Stimulated activated CD8-positive, alpha-beta memory T cell treated with anti-CD3 and anti-CD28 coated beads, Interleukin-7, amount 100 ng/mL, for 1 hour (primary cell): ENCODE measurements at places on chromosomes 2 and 18.

DNA sequence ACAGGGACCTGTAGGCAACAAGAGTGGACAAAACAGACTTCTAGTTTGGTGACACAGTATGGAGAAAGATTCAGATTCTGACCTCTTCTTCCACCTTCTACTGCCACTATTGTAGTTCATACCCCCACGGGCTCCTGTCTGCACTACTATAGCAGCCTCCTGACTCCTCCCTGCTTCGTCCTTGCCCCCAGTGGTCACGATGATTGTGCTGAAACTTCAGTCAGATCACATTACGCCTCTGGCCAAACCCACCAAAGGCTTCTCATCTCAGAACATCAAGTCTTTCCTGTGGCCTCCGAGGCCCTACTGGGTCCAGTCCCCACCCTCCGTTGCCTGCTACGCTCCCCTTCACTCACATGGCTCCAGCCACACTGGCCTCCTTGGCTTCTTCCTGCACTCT lies 147.6 kb downstream of the CYP26B1 start:
- no peak for DNase-seq

DNA sequence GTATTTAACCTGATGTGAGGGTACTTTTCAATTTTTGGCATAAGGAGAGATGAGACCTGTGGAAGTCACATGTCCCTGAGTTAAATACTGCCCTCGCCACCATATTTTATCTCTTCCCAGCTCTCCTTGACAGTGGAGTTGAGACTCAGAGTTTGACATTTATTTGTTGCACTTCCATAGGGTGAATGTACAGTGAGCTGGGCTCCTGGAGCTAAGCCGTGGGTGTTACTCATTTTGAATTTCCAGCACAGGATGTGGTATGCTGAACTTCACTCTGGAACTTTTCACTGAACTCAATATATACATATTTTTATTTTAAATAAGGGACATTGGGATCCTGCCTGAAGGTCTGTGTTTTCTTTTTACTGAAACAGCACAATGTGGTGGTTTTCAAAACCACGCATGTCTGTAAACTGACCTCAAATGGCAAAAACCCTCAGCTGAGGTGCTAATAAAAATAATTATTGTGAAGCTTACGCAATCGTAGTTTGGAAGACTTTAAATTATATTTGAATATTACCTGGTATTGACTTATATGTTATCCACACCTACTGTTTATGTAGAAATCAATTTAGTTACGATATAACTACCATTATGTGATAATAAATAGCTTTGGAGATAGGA lies 12.1 kb downstream of the RNF144A start:
- no peak for DNase-seq

- DNase-seq = no peak
Observed at GRCh38 chr18:49547701-49548100, 14.2 kb upstream of the LIPG start.

DNA sequence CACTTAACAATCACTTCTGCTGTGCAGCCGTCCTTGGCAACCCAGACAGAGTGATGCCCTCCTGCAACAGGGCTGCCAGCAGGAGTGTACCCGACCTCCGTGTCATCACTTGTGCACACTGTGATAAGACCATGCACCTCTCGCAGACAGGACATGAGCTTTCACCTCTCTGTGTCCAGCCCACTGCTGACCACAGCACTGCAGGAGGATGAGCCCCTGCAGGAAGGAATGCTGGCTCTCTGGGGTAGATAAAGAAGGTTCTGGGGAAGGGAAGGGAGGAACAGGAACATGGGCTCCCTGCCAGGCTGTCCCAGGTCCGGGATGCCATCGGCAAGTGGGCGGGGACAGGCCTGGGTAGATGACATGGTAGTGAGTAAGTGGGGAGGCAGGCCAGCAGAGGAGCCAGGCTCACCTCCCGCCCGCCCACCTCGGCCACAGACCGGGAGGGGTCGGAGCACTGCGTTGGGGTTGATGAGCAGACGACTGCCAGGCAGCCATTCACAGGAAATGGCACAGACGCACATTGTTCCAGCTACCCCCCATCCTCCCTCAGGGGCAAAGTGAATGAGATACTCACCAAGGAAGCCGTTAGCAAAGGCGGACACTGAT lies 18.6 kb upstream of the COL6A3 start:
- peak; percentile 70 for DNase-seq

DNA sequence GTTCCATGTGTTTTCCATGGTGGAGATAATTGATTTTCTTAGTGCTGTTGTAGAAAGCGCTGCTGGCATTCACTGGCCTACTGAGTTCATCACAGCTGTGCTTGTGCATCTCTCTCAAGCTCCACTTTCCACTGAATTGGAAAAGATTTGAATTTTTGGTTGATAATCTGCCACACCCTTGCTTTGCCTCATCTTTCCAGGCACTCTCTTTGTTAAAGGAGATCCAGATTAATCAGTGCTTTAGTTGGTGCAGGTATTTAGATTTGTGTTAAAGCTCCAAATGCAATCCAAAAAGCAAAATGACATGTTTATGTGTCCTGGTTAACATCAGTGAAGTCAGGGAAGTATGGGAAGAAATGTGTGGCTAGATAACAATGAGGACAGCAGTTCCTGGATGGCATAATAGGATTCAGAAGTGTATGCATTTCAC lies 2.7 kb upstream of the COL3A1 start:
- DNase-seq = no peak

- DNase-seq = no peak
Observed at GRCh38 chr2:241943209-241943850, 73.8 kb downstream of the RTP5 start.

DNA sequence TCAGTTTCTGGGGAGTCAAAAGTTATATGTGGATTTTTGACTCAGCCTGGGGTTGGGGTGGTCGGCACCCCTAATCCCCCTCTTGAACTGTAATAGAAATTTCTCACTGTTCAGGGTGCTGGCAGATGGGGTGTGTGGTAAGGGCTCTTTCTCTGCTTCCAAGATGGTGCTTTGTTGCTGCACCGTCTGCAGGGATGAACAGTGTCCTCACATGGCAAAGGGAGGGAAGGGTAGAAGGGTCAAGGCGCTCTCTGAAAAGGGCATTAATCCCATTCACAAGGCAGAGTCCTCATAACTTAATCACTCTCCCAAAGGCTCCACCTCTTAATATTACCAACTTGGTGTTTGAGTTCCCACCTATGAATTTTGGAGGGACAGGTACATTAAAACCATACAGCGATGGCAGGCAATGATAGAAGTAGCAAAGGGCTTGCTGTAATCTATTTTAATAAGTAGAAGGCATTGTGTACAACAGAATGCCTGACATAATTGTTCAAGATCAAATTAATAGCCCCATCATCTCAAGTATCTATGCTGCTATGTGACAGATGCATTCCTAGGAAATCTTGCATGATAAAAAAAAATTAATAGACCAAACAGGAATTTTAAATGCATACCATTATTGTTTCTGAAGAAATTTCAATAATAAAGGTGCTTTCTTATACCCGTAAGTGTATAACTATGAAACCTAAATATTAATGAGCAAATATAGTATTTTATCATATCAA lies 28.1 kb downstream of the MMADHC start:
- DNase-seq = no peak

GRCh38 chr2:88345842-88346241 lies 106.7 kb downstream of the FOXI3 start:
- DNase-seq = no peak

DNA sequence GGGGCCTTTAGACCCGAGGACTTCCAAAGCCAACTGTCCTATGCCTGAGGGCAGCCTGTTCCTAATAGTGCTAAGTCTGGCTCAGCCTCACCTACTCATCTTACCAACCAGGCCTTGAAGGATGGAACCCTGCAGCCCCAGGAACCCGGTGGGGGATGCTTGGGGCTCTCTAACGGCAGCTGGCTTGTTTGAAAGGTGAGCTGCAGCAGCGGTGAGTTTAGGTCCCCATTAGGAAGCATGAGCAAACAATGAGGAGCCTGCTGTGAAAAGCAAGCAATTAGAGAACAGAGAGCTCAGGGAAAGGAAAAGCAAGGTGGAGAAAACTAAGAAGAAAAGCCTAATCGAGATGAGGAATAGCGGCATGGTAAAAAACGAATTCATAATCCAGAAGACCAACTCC lies 39.9 kb downstream of the SP110 start:
- no peak for DNase-seq

GRCh38 chr2:165927353-165927752 lies 26.2 kb downstream of the TTC21B start:
- DNase-seq = no peak

GRCh38 chr2:23536326-23536725 lies 151.3 kb downstream of the KLHL29 start:
- DNase-seq = no peak

GRCh38 chr2:230227216-230227615 lies 1.7 kb downstream of the SP140 start:
- no peak for DNase-seq

DNA sequence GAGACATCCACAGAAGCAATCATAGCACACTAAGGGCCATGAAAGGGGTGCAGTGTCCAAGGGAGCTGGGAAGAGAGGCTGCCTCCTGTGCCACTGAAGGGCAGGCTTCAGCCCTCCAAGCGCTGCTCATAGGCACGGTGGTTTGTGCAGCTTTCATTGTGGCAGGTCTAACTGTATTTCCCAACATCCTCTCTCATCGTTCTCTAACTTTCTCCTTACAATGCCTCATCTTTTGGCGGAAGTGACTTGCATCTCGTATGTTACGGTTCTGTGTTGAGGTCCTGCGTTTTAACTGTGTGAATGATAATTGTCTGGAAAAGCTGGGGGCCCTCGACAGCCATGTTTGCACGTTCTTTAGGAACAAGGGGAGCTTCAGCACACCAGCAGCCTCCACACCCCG lies 213.9 kb downstream of the GBX2 start:
- DNase-seq = no peak

DNA sequence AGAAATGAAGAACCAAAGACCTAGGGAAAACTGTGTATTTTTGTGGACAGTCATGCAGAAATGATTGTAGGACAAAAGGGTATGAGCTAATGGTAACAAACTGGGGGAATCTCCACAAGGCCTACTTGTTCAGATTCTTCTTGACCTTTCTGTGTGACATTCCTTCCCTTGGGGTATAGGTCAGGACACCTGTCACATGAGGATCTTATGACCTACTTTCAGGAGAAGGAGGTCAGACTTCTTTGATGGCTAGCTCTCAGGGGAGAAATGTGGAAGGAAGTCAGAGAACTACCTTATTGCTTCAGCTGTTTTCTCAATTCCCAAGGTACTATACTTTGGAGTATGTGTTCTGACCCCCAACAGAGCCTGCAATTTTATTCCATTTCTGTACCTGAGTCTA lies 40.7 kb upstream of the TANK start:
- no peak for DNase-seq

DNA sequence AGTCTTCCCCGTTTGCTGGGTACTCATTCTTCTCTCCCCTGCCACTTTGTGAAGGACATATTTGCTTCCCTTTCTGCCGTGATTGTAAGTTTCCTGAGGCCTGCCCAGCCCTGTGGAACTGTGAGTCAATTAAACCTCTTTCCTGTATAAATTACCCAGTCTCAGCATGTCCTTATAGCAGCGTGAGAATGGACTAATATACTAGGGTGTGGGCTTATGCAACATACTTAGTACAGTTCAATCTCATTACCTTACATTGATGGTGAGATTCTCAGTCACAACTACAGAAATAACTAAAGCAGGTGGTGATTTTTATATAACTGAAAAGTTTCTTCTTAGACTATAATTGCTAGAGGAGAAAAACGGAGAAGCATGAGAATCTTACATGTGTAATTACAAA lies 237.9 kb upstream of the MMADHC start:
- DNase-seq = no peak

DNA sequence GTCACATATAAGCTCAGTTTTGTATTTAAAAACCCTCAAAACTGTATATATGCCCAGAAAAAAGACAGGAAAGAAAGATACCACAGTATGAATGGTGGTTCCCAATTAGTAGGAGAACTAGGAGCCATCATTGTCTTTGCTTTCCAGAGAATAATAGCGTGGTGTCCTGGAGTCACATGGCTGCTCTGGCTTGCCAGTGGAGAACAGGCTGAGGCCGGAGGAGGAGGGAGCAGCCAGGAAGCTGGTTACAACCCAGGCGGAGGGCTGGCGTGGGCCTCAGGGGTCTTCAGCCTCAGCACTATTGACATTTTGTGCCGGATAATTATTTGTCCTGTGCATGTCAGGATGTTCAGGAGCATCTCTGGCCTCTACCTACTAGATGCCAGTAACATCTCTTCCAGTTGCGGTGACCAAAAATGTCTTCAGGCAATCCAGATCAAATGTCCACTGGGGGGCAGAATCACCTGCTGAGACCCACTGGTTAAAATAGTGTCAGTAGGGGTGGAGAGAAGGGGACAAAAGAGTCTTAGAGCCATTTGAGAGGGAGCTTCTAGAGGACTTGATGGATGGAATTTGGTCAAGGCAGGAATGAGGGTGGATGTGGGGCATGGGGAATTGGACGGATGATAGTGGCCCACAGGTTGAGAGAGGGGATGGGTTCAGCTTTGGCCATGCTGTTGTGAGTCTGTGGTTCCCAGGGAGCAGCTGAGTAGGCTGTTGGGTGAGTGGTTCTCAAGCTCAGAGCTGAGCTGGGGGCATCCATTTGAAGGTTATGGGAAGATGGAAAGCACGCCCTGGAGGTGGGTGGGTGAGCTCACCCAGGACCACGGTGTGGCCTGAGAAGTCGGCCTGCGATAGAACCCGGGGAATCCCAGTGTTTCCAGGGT lies 144.9 kb downstream of the AGAP1 start:
- no peak for DNase-seq

GRCh38 chr2:155381436-155381835 lies 682.9 kb downstream of the KCNJ3 start:
- DNase-seq = no peak

DNA sequence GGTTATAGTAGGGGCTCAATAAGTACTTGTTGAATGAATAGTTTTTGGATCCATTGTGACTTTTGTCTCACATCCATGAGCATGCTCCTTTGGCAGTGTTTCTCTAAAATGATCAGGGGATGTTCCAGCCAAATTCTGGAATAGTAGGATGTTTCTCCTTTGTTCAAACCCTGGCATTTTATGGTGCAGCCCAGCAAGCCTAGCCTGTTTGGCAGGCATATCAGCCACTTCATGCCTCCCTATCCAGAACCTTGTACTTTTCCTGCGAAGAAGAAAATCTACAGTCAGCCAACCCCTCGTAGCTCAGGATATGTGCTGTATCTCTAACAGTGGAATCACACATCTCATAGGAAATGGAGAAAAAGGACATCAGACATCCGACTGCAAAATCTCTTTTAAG lies 27.1 kb upstream of the RPRD1A start:
- no peak for DNase-seq

GRCh38 chr18:12838178-12838634 lies 45.8 kb downstream of the PTPN2 start:
- no peak for DNase-seq

- no peak for DNase-seq
Observed at GRCh38 chr18:24195296-24196053, 56.6 kb downstream of the CABYR start.

GRCh38 chr18:23208600-23208999 lies 73.3 kb downstream of the CABLES1 start:
- no peak for DNase-seq
